Pons (tissue), 1 donor: ENCODE measurements at places on chromosomes 2 and 18.

- no peak for DNase-seq
Measured at GRCh38 chr2:185306119-185306518, 432.5 kb upstream of the FSIP2 start.

GRCh38 chr18:9109523-9109922 is 7.0 kb downstream of the NDUFV2 start:
- DNase-seq, result no peak

- no peak for DNase-seq
Measured at GRCh38 chr18:21486905-21487437, 113.5 kb downstream of the ESCO1 start.

DNA sequence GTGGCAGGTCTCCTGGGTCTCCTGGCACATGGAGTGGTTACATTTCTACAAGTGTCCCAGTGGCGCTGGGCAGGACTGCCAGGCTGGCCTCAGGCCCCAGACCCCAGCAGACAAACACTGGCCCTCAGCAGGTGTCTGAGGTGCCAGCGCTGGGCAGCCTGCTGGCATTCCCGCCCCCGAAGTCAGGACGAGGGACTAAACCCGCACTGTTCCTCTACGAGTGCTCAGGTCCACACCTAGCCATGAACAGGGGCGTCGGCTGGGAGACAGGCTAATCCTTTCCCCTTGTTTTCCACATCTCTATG is 12.8 kb downstream of the SNED1 start:
- no peak for DNase-seq
